ENCODE measurements at places on chromosomes 7 and 10.

DNA sequence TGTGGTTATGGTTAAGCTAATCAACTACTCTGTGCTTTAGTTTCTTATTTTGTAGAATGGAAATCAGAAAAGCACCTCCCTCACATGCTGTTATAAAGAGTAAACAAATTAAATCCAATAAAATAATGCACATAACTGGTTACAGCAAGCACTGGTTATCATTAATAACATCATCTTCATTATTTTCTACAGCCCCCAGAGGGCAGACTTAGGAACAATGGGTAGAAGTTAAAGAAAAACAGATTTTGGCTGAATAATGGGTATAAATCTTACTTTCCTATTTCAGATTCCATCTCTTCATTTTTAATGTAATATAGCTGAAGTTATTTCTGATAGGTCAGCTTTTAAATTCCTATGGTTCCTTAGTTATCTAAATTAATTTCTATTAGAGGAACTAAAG, 126.5 kb downstream of the DOCK4 start:
- no peak for DNase-seq

DNA sequence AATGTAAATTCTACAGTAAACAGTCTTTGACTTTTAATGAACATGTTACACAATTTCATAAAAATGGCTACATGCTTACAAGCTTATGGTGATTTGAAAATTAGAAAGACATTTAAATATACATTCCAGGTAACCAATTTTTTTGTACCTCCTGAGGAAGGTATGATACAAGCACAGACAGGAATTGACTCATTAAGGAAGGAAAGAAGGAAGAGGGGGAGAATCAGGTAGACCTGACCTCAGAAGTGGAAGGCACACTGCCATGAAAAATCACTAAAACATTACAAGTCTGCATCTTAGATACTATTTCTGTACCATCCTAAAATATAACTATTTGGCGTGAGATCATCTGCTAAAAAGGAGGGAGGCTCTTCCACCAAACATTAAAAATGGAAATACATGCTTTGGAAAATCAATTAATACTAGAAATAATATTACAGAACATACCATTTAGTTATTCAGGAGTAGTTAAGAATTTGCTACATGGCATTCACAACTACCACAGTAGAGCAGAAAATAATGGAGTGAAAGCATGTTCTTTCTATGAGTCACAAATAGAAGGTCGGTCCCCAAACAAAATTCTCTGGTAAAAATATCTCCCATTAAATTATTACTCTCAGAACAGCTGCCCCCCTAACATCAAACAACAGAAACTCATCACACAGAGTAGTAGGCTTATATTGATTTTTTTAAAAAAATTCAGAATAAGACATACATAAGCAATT, 15.2 kb downstream of the RAB11FIP2 start:
- no peak for DNase-seq

- no peak for DNase-seq
Measured at GRCh38 chr10:88538048-88538447, 45.1 kb downstream of the RNLS start.

DNA sequence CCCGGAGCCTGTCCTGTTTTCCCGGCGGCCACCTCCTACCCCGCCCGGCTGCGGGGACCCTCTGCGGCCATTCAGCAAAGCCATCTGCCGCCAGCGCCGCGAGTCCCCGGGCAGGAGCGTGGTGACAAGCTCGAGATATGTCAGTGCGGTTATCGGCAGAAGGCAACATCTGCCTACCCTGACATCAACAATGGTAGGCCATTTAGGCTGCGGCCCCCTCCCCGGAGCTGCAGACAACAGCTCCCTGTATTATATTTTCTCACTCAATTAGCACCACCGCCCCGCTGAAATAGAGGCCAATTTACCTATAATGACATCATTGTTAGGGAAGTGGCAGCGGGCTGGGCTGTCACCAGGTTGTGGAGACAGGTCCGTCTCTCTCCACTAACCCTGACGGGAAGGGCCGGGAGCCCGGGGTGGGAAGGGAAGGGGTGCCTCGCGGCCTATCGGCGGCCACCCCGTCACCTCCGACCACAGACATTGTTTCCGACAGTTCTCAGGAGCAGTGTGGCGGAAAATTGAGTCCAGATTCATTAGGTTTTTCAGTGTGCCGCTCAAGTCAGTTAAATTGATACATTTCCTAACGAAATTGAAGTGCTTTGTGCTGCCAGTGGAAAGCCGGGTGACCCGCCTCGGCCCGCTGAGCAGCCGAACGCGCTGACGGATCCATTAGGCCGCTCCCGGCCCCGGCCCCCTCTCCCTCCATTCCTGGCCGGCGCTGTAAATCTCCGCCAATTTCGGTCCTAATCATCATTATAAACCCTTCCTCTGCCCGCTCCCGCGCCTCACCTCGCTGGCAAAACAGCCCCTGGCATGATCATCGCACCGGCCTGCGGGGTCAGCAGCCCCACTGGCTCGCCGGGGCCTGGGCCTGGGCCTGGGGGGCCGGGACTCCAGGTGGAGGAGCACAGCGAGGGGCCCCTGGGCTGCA, 43.0 kb downstream of the UNCX start:
- no peak for DNase-seq

GRCh38 chr7:67870396-67870795, 873.8 kb downstream of the TYW1 start:
- no peak for DNase-seq

DNA sequence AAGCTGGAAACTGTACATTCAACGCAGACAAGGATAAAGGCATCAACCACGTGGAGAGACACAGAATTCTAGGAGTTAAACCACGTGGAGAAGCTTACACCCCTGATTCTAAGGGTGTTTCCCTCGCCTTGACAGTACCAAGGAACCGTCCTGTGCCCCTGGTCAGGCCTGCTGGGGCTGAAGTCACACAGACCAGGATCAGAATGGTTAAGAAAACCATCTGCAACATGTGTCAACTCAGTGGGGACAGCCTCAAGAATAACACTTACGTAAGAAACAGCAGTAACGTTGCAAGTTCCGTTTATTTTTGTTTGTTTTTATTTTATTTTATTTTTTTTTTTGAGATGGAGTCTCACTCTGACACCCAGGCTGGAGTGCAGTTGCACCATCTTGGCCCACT, 55.6 kb downstream of the CHST15 start:
- no peak for DNase-seq

DNA sequence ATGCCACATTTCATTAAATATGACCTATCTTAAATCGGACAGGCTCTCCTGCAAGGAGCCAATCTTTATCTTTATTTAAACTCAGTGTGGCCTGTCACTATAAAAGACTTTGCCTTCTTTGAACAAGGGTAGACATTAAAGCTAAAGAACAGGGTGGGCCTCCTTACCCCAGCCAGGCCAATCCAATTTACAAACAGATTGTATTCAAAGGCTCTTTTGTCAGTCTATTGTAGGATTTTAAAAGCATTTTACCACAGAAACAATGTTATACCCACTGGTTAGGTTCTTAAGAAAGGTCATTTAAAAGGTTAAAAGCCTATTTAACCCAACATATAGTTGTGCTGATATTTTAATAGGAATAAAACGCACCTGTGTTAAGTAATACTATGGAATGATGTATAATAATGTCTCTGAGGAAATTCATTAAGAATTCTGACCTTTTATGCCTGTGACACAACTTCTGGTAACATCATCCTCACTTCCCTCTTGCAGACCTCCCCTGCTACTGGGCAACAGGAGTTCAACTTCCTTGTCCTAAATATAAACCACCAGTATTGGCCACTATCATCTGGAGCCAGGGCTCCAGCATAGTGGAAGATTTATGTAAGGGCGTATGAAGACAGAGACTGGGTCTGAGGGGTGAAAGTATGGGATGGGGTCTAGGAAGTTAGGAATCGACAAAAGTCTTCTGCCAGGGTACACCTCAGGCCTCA, 32.5 kb downstream of the MTERF1 start:
- DNase-seq: no peak

DNA sequence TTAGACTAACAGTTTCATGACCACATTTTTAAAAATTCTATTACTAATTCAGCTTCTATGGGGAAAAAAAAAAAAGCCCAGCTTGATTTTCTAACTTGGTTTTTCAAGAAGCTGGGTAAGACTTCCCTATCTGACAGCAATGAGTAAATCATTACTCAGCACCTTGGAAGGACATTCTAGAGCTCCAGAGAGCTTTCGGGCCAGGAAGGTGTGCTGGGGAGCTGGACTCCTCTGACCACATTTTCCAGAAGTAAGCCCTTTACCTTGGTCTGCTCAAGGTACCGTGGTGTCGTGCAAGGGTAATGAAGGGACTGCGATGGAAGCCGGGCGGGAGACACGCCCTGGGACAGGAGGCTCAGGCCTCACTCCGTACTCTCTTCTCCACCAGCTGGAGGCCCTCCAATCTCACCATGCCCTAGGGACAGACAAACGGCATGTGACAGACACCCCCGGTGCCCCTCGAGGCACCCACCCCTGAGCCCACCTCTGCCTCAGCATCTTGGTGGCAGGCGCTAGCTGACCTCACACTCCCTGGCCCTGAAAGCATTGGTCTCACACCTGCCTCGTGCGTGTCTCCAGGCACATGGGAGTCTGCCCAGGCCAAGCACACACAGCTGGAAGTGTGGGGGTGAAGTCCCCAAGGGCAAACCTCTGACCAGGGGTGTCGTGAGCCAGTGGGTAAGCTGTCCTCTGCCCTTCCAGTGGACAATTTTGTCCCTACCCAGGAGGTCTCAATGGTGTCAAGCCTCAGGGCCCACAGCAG, 152.1 kb downstream of the OAT start:
- no peak for DNase-seq

GRCh38 chr7:150390205-150390604, 11.1 kb downstream of the ZNF775 start:
- DNase-seq: no peak

Data from A549 (cell line).